ENCODE measurements at places on chromosomes 4 and X.

DNA sequence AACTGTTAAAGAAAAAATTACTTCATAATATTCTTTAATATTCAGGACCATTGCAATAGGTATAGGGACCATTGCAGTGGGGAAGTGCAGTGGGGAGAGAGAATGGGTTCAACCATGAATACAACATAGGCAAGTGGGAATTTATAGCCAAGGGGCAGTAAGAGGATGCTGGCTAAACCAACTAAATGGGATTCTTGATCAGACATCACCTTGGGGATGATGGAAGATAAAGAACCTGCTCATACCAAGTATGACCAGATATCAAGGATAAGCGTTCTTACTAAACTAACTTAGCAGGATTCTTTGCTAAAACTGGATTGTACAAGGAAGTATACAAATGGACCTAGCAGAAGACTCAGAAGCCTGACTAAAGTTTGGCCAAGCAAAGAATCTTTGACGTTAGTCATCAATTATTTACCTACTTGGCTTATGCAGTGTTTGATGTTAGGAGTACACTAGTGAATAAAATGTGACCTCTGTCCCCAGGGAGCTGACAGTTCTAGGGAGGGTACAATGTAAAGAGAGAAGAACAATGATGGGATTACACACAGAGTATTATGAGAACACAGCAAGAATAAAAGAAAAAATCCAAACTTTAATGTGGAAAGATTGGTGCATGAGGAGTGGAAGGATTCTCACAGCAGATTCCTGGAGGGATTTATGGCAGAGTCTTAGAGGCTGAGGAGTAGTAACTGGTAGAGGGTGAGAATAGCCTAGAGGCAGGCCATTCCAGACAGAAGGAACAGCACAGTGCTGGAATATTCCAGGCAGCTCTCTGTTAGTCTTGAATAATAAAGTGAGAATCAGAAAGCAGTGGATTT is 54.7 kb upstream of the MYOZ2 start:
- no peak for DNase-seq

DNA sequence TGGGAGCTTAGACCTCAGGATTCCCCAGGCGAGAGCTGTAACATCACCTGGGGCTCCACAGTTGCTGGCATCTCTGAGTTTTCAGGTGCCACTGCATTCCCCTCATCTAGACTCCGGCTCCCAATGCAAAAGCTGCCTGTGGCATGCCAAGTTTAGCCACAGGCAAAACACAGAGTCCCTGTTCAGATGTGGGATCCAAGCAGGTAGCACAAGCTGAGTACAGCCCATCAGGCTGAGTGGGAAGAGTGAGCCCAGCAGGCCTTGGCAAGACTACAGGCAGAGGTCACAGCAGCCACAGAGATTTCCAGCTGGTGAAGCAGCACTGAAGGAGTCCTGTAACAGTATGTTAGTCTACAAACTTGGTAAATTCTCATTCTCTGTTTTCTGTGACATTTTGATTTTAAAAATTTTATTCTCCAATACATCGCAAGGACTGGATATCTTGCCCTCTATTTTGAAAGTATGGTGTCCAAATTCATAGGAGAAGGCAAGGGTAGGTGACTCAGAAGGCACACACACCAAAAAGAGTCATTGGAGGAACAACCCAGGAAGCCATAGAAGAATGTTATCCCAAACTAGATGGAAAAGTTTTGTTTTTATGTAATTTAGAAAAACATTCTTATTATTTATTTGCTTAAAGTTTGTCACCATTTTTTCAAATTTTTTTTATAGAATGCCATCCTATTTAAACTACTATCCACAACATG is 13.6 kb upstream of the CXCL2 start:
- no peak for DNase-seq

GRCh38 chr4:109352941-109353340 is 50.5 kb upstream of the COL25A1 start:
- DNase-seq = no peak

GRCh38 chr4:94389595-94390267 is 47.1 kb upstream of the HPGDS start:
- no peak for DNase-seq

- no peak for DNase-seq
Observed at GRCh38 chr4:57490520-57491255, 380.5 kb upstream of the IGFBP7 start.

DNA sequence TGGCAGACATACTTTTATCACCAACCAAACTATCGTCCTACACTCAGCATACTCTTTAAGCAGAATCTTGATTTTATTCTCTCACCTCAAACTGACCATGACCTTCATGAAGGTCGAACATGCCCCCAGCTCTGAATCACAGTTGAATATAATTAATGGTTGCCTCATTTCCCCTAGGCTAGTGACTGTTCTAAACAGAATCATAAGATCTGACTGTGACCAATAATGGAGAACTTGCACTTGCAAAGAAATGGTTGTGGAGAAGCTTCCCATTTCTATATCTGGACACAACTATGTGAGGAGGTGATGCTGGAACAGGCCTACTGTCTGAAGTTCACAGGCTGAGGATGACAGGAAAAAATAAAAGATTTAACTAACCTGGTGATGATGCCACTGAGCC is 85.1 kb downstream of the PDGFC start:
- no peak for DNase-seq

DNA sequence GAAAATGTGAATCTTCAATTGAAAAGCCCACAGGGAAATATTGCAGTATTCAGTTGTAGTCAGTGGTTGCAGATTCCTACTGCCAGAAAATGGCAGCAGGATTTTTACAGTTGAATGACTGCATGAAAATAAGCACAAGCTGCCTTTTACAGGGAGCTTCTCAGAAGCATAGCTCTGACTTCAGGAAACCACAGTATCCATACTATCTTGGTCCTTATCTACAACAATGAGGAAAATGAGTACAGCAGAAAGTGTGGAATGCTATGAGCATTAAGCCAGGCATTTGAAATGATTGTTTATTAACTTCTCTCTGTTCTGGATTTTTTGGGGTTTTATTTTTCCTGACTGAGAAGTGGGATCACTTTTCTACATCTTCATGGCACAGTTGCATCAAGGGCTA is 34.6 kb upstream of the PRRG1 start:
- no peak for DNase-seq

GRCh38 chr4:175813821-175814220 is 1.8 kb upstream of the GPM6A start:
- no peak for DNase-seq

DNA sequence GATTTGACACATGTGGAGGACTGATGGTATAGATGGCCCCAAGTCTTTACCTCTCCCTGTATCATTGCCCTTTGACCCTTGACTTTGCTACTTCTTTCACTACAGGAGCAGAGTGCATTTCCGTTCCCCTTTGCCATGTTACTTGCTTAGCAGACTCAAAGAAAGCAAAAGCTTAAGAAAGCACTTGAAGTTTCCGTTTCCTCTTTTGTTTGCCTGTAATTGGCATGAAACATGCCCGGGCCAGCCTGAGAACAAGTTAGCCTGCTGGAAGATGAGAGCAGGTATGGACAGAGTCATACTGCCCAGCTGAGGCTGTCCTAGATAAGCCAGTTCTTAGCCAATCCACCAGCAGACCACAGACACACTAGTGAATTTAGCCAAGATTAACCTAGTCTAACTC is 206.0 kb downstream of the BCOR start:
- peak; percentile 24 for DNase-seq

DNA sequence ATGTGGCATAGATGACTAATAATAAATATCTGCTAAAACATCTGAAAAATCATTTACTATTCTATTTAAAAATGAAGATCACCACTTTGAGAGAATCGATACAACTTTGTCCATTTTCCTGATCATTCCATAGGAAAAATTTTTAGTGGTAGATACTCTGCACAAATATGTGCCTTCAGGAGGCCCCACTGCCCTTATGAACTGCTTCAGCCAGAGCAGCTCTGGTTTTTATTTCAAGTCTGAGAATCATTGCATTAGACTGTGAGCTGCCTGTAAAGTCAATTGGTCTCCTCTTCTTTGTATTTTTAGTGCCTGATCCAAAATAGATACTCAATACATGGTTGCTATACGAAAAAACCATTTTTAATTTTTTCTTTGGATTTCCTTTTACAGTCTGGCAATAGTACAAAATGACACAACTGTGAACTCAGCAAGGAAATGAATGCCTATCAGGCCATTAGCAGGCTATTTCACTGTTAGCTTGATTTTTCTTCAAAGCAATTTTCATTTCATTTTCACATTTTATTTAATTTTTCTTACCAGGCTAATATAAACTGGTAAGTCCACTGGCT is 69.1 kb downstream of the SHISA3 start:
- no peak for DNase-seq

GRCh38 chr4:177400030-177400429 is 42.2 kb downstream of the AGA start:
- no peak for DNase-seq

DNA sequence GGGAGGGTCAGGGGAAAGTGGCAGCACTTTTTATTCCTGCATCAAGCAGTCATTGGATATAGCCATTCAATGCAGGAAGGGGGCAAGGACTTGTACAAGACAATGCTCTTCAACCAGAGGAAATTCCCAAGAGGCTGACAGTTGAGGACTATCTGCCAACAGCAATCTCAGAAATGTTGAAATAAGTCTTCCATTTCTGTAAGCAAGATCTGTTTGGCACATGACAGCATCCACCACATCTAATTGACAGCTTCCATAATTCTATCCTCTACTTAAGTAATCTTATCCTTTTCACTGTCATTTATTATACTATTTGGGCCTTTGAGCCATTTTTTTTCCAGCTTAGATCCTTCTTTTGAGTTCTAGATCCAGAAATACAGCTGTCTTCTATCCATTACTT is 110.7 kb downstream of the CFAP299 start:
- no peak for DNase-seq

GRCh38 chr4:124642846-124643245 is 69.7 kb downstream of the ANKRD50 start:
- no peak for DNase-seq

DNA sequence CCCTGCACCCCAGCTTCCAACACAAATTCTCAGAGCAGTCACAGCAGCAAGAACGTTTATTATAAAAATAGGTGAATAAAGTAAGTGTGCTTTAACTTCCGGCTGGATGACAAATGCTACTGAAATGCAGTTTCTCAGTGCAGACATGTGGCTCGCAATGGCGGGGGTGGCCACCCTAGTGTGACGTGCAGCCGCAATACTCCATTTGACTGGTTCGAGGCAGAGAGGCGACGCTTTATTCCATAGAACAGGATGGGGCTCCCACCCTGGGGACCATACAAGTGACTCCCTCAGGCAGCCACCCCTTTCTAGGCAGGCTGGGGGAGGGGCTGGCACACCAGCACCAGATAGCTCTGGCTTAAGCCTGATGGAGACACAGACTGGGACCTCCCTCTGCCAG is 14.5 kb downstream of the TNIP2 start:
- no peak for DNase-seq

DNA sequence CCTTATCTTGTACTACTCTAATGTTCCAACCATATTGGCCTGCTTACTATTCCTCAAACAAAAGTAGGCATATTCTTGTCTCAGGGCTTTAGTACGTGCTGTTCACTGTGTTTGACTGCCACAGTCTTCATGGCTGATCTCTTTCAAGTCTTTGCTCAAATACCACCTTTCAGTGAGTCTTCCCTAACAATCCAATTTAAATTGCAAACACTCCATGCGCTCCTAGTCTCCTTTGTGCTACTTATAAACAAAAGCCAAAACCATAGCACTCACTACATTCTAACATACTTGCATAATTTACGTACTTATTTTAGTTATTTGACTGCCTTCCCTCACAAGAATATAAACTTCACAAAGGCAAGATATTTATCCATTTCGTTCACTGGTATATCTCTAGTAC is 1.7 kb upstream of the ART3 start:
- no peak for DNase-seq

GRCh38 chrX:40009462-40009851 is 88.3 kb downstream of the BCOR start:
- DNase-seq = no peak

GRCh38 chrX:103831803-103832544 is at the start of gene RAB9B:
TSS of gene RAB9B (minus strand) at chrX:103832257. CDS start at chrX:103825784, 6,473 bp downstream.
- DNase-seq = peak; percentile 42

GRCh38 chr4:150773729-150774449 is 191.9 kb downstream of the MAB21L2 start:
- DNase-seq = no peak

DNA sequence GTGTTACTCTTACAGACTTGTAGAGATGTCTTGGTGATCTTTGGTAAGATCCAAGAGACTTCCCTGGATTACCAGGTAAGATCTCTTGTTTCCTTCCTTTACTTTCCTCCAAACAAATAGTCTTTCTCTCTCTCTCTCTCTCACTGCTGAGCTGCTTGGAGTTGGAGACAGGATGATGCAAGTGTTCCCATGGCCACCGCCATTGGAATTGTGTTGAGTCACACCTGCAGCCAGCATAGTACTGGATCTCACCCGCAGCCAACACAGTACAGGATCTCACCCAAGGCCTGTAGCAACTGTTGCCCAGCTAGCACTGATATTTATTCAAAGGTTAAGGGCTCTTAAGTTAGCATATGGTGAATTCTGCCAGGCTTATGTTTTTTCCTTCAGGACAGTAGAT is 1080.9 kb downstream of the FAT4 start:
- DNase-seq = no peak

DNA sequence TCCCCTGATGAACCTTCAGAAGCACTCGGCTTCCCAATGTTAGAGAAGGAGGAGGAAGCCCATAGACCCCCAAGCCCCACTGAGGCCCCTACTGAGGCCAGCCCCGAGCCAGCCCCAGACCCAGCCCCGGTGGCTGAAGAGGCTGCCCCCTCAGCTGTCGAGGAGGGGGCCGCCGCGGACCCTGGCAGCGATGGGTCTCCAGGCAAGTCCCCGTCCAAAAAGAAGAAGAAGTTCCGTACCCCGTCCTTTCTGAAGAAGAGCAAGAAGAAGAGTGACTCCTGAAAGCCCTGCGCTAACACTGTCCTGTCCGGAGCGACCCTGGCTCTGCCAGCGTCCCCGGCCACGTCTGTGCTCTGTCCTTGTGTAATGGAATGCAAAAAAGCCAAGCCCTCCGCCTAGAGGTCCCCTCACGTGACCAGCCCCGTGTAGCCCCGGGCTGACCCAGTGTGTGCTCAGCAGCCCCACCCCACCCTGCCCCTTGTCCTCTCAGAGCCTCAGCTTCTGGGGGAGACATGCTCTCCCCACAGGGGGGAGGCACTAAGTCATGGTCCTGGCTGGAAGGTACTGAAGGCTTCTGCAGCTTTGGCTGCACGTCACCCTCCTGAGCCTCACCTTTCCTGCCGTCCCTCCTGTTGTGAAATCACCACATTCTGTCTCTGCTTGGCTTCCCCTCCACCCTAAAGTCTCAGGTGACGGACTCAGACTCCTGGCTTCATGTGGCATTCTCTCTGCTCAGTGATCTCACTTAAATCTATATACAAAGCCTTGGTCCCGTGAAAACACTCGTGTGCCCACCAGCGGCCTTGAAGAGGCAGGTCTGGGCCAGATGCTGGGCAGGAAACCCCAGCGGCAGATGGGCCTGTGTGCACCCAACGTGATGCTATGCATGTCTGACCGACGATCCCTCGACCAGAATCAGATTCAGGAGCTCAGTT is 34.7 kb downstream of the NOP14 start:
- DNase-seq = no peak

DNA sequence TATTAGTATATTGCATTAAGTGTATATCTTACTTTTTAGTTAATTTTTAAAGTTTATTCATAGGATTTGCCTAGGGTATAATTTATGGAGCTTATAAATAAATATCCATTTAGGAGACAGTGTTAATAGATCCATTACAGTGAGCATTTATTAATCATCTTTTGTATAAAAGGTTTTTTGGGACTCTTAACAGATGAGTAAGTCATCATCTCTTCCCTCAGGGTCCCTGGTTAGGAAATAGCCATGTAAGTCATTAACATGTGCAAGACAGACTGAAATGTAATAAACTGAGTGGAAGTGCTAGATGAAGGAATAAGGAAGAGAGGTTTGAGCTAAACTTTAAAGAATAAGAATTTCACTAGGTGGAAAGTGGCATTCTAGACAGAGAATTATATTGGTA is 69.2 kb downstream of the PAQR3 start:
- no peak for DNase-seq

Data from stimulated activated naive CD4-positive, alpha-beta T cell (primary cell).